Activated naive CD4-positive, alpha-beta T cell (primary cell): ENCODE measurements at places on chromosomes 11 and 22.

GRCh38 chr11:117749541-117749910 is 47.5 kb downstream of the DSCAML1 start:
- no peak for DNase-seq

DNA sequence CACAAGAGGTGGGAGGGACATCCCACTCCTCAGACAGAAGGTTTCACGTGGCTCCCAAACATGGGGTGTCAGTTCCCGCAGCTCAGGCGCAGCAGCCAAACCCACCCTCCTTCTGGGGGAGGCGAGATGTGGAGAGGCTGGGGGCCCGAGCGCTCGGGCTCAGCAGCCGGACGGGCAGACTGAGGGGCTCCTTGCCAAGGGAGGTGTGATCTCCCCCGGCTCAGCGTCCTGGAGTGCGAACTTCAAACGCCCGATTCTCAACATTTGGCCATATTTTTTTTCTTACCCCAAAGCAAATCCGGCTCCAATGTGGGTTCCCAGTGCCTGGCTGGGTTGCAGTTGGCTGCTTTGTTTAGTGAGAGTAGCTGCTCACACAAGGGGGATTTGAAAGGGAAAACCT is 477.9 kb downstream of the MN1 start:
- DNase-seq: no peak

- no peak for DNase-seq
Observed at GRCh38 chr11:31656051-31656450, 146.5 kb downstream of the ELP4 start.

- DNase-seq: no peak
Observed at GRCh38 chr11:126587541-126587940, 232.1 kb downstream of the ST3GAL4 start.

- DNase-seq: no peak
Observed at GRCh38 chr11:35558513-35558912, 33.1 kb upstream of the PAMR1 start.

- DNase-seq: no peak
Observed at GRCh38 chr11:110984147-110984546, 261.4 kb upstream of the POU2AF2 start.

- DNase-seq: no peak
Observed at GRCh38 chr11:33879375-33879774, 12.5 kb downstream of the LMO2 start.

- no peak for DNase-seq
Observed at GRCh38 chr11:12139144-12139881, 28.9 kb downstream of the MICAL2 start.

DNA sequence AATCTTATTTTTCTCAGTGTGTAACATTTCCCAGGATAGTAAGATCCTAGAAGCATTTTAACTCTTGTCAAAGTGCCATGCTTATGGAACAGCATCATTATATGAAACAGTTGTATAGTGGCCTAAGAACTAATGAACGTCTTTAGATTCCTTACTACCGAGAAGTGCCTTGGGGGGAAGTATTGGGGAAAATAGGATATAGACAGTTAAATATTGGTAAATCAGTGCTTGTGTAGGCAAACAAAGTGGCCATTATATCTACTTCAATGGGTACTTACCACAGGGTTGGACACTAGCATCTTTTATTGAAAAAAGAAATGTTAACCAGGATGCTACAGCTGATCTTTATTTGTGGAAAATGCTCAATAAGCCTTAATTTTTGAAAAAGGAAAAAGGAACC is 11.3 kb downstream of the FAR1 start:
- DNase-seq: no peak

- DNase-seq: no peak
Observed at GRCh38 chr11:129412494-129412893, 36.8 kb downstream of the BARX2 start.

GRCh38 chr22:35995348-35995747 is 33.3 kb downstream of the RBFOX2 start:
- DNase-seq: no peak

GRCh38 chr11:4125141-4125540 is 30.5 kb downstream of the RRM1 start:
- DNase-seq: no peak

DNA sequence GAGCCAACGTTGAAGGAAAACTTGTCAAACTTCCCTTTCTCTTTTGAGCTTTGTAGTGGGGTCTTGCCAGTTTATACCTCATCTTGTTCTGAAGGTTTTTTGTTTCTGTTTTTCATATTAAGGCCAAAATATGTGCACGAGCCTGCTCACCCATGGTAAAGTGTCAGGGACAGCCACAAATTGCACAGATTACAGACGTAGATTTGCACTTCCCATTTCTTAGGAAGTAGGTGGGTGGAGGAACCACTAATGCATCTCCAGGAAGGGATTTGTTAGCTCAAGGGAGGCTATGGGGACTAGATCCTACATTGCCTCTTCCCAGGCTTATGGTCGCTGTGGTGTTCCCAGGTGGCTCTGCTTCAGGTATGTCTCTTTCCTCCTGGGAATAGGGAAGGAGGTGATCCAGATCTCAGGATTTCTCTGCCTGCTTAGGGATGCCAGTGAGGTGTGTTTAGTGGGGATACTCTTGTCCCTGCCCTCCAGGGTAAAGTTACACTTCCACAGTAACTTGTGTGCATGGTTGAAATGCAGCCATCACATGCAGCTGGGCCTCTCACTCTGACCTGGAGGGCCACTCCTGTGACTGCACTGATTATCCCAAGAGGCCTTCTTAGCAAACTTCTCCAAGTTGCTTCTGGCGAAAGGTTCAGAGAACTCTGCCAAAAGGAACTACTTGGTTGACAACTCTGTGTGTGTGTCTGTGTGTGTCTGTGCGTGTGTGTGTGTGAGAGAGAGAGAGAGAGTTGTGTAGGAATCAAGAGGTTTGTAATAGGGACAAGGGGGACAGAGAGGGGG is 9.8 kb downstream of the PPFIBP2 start:
- no peak for DNase-seq

GRCh38 chr11:44940404-44940803 is 10.3 kb downstream of the TP53I11 start:
- DNase-seq: no peak

GRCh38 chr22:50184902-50185374 is 775 bp upstream of the TRABD start:
- DNase-seq: no peak

- DNase-seq: no peak
Observed at GRCh38 chr11:39011797-39012196, 2413.8 kb upstream of the RAG2 start.

DNA sequence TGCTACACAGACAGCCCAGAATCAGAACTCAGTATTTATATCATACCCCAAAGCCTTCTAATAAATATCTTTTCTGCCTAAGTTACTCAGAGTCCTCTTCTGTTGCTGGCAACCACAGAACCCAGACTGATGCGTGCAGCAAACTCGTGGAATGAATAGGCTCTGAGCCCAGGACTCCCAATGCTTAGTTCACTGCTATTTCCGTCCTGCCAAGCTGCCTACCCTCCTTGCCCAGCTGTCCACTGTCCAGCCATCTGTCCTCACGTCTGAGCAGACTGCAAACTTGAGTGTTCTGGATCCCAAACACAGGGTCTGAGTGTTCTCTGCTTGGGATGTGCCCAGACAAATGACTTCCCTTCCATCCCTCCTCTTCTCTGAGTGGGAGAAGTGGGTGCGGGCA is 19.4 kb downstream of the PTPN5 start:
- DNase-seq: no peak

- DNase-seq: no peak
Observed at GRCh38 chr11:5225480-5225871, 1.4 kb downstream of the HBB start.

GRCh38 chr11:33697997-33698396 is 2.6 kb downstream of the C11orf91 start:
- DNase-seq: no peak
